ENCODE measurements at places on chromosomes 16 and 17. TPM values are rescaled to one million over a fixed set of nuclear protein-coding genes. Genes with fewer than 3 reads are reported as not detected.

The ATP2A1 gene
- 0.16 TPM for total RNA-seq

The CDRT15 gene
- total RNA-seq, result not detected

The IL21R gene
- not detected for total RNA-seq

The SCIMP gene
- total RNA-seq, result not detected

The CEP112 gene
- 12.3 TPM for total RNA-seq

The KRT33A gene
- total RNA-seq, result not detected

The EPOP gene
- total RNA-seq, result 0.63 TPM

The USP36 gene
- 31.9 TPM for total RNA-seq

The CORO6 gene
- 2.5 TPM for total RNA-seq

The NOMO2 gene
- 263 TPM for total RNA-seq

The PPL gene
- total RNA-seq, result 8.4 TPM

The SALL1 gene
- not detected for total RNA-seq

The KRT36 gene
- 0.16 TPM for total RNA-seq

The NEURL4 gene
- 10.4 TPM for total RNA-seq

The OR1E2 gene
- total RNA-seq, result not detected

The HID1 gene
- 19.3 TPM for total RNA-seq

The MMP15 gene
- total RNA-seq, result 17.9 TPM

The SNAI3 gene
- total RNA-seq, result not detected

The C16orf74 gene
- 8.4 TPM for total RNA-seq

The GGT6 gene
- under 0.01 TPM for total RNA-seq

The HBA2 gene
- not detected for total RNA-seq

The DOK4 gene
- 9.9 TPM for total RNA-seq

The KRTAP9-4 gene
- not detected for total RNA-seq

The WNK4 gene
- total RNA-seq, result 13.0 TPM

The ACSM2A gene
- 0.16 TPM for total RNA-seq
